ENCODE measurements at places on chromosomes 4 and X. TPM values are rescaled to one million over a fixed set of nuclear protein-coding genes. Genes with fewer than 3 reads are reported as not detected.

The GPR50 gene
- total RNA-seq: not detected

The CFAP99 gene
- 0.18 TPM for total RNA-seq

The RS1 gene
- total RNA-seq: not detected

The RBBP7 gene
- total RNA-seq: 136 TPM

The RNF150 gene
- 0.28 TPM for total RNA-seq

The CFI gene
- total RNA-seq: 6.9 TPM

The FANCB gene
- total RNA-seq: 4.6 TPM

The CXCL6 gene
- total RNA-seq: 66.7 TPM

The GRIA3 gene
- total RNA-seq: 2.0 TPM

The MAGEA12 gene
- under 0.01 TPM for total RNA-seq

The FGFBP1 gene
- total RNA-seq: not detected

The ENPEP gene
- 0.28 TPM for total RNA-seq

The ASB11 gene
- not detected for total RNA-seq

The CD99L2 gene
- 50.7 TPM for total RNA-seq

The HAND2 gene
- 79.9 TPM for total RNA-seq

The ADAMTS3 gene
- 3.8 TPM for total RNA-seq

The ZRSR2 gene
- 5.0 TPM for total RNA-seq

The FREM3 gene
- total RNA-seq: under 0.01 TPM

The FGFRL1 gene
- total RNA-seq: 12.2 TPM

The TAB3 gene
- 4.5 TPM for total RNA-seq

The AWAT2 gene
- not detected for total RNA-seq

The MFAP3L gene
- 1.7 TPM for total RNA-seq

The CLDN34 gene
- total RNA-seq: not detected

The SCML1 gene
- 6.4 TPM for total RNA-seq

The CRLF2 gene
- total RNA-seq: not detected

The TCEAL6 gene
- not detected for total RNA-seq

The INTU gene
- 5.7 TPM for total RNA-seq

The KDR gene
- total RNA-seq: 0.28 TPM
